ENCODE measurements at places on chromosomes 11 and 22. TPM values are rescaled to one million over a fixed set of nuclear protein-coding genes. Genes with fewer than 3 reads are reported as not detected.

The HORMAD2 gene
- polyA plus RNA-seq: not detected

The MYRF gene
- polyA plus RNA-seq: 22.3 TPM

GRCh38 chr22:46040471-46041465 is 63.8 kb upstream of the WNT7B start:
- no peak for DNase-seq

DNA sequence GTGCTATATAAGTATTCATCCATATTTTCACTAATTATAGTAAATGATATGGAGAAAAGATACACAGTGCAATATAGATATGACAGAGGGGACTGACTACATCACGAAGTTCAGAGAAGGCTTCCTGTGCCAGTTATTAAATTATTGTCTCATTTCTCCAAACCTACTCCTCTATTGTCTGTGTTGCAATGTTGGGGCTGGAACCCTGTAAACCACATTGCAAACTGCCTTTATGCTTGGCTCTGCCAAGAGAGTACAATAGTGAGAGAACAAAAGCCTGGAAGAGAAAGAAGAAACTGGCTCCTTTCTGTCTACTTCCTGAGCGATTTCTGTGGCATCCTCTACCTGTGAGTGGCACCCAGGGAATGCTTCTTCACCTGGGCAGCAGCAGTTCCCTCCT is 46.4 kb downstream of the ME3 start:
- no peak for DNase-seq

GRCh38 chr11:69963533-69964246 is 114.4 kb upstream of the ANO1 start:
- no peak for DNase-seq

DNA sequence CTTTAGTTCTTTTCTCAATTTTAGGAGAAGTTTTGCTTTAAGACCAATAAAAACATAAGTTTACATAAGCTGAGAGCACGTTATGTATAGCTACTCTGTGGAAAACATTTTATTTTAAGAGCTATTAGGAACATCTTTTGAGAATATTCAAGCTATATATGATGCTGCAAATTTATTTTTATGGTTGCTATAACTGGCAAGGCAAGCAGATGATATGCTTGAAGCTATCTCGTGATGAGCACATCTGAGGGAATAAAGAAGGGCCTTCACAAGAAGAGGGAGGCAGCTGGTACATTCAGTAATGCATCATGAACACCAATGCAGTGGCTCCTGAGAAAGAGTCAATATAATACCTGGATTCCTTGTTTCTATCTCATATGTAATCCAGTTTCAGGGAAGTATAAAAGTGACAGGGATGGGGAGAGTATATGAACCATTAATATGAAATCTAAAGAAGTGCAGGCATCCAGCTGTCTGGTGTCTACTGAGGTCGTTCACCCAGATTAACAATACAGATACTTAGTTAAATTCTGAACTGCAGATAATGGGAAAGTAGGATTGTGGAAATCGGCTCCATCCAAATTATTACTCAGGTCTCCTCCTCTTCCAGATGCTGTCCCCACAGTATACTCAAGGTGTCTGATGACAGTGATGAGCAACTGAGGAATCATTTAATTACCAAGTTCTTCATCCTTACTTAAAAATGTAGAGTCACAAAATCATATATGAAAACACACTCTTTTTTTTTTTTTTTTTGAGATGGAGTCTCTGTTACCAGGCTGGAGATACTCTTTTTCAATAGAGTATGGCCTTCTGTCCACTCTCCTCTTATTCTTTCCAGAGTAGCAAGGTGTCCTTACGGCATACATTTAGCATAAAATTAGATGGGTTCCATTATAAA is 100.4 kb upstream of the SERPIND1 start:
- no peak for DNase-seq

DNA sequence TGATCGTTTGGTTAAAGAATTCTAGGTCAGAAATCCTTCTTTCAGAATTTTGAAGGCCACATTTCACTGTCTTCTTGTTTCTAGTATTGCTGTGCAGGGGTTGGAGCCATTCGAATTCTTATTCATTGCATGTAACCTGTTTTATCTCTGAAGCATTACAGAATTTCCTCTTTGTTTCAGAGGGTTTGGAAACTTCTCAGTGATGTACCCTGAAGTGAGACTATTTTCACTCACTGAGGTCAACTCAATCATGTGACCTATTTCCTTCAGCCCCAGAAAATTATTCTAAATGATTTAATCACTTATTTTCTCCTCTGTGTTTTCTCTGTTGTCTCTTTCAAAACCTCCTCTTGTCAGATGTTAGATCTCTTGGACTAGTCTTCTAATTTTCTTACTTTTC is 147.8 kb downstream of the ENTHD1 start:
- no peak for DNase-seq

DNA sequence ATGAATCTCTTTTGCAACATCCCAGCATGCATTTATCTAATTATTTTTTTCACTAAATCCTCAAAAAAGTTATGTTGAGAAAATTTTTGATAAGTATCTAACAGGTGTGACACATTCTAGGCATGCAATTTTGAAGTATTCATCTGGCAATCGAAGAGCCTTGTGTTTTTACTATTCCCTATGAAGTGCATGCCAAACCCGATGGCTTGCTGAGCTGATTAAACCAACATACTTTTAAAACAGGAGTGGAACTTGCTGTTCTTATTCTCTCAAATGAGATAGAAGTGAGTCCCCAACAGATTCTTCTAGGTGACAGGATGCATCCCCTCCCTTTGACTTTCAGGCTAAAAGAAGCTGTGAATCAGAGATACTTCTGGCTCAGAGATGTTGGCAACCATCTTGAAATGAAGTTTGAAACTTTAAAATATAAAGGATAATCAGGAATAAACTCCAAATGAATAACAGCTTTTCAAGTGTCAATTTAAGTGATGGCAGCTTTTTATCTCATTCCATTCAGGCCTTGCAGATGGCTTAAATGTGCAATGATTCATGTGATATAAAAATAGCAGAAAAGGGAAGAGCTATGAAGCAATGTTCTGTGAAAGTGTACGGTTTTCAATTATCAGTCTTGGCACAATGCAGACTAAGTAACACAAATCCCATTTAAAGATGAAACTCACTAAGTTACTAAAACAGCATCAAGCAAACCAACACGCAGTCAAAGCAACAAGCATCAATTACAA is 67.7 kb downstream of the APOL5 start:
- DNase-seq: no peak

GRCh38 chr22:25404928-25405816 is 159.3 kb upstream of the GRK3 start:
- no peak for DNase-seq

Data from left renal pelvis (tissue), 4 donors.